ENCODE measurements at places on chromosomes 7 and 10. TPM values are rescaled to one million over a fixed set of nuclear protein-coding genes. Genes with fewer than 3 reads are reported as not detected.

NACAD gene
- polyA plus RNA-seq = 3.9 TPM

HPSE2 gene
- 3.7 TPM for polyA plus RNA-seq

DLX5 gene
- 22.1 TPM for polyA plus RNA-seq

AOAH gene
- 4.8 TPM for polyA plus RNA-seq

HACD1 gene
- polyA plus RNA-seq = 38.8 TPM

ANKRD61 gene
- 0.81 TPM for polyA plus RNA-seq

MINDY4 gene
- 5.2 TPM for polyA plus RNA-seq

PTF1A gene
- polyA plus RNA-seq = 0.28 TPM

C10orf53 gene
- polyA plus RNA-seq = not detected

POU6F2 gene
- polyA plus RNA-seq = 1.4 TPM

GRCh38 chr7:70953331-70953741 lies 178.6 kb upstream of the GALNT17 start:
- no peak for DNase-seq

DNA sequence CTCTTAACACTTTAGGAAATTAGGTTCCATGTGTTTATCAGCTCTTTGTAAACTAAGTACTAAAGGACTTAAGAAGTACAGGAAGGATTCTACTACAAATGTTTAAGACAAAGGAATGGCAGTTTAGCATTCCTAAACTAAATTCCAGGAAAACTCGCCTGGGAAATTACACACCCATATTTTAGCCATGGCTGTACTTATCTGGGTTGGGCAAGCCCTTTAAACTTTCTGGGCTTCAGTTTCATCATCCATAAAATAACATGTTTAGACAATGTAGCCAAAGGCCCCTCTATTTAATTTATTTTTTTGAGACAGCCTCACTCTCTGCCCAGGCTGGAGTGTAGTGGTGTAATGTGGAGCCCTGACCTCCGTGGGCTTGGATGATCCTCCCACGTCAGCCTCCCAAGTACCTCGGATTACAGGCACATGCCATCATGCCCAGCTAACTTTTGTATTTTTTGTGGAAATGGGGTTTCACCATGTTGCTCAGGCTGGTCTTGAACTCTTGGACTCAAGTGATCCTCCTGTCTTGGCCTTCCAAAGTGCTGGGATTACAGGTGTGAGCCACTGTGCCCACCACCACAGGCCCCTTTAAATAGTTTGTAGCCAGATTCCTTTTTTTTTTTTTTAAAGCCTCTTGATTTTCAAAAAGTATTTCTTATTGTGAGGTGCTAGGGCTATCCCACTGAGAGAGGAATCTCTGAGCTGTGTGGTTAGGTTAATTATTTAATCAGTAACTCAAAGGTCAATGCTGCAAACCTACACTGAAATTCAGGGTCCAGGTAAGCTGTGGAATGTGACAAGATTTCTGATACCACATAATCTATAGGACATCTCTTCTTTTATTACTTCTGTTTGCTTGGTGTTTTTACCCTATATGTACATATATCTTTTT lies 32.1 kb downstream of the TMEM60 start:
- DNase-seq = peak; percentile 13

DNA sequence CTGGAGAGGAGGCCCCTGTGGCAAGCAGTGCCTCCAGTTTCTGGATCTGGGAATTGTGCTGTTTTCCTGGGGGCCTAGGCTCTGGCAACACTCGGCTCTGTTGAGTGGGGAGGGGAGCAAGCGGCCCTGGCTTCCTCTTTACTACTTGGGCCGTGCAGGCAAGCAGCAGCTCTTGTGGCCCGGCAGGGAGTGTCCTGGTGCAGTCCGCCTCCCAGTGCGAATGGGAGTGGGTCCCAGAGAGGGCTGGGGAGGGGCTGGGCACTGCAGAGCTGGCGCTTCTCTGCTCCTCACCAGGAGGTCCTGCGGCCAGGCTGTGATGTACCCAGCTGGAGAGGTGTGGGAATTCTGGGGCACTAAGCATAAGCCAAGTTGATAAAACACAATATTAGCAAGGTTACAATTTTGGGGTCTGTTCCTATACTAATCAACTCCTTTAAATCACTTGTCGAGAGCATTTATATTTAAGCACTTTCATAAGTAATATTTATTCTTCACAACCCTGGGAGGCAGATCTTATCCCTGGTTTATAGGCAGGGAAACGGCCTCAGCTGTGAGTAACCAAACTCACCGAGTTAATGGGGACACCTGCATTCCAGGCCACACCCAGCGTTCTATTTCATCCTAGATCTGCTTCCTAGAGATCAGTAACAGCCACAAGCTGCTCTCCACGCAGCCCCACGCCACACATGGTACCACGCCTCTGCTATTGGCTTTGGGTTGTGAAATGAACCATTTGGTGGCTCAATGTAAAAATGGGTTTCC lies 183.4 kb upstream of the PLXNA4 start:
- DNase-seq = no peak

DNA sequence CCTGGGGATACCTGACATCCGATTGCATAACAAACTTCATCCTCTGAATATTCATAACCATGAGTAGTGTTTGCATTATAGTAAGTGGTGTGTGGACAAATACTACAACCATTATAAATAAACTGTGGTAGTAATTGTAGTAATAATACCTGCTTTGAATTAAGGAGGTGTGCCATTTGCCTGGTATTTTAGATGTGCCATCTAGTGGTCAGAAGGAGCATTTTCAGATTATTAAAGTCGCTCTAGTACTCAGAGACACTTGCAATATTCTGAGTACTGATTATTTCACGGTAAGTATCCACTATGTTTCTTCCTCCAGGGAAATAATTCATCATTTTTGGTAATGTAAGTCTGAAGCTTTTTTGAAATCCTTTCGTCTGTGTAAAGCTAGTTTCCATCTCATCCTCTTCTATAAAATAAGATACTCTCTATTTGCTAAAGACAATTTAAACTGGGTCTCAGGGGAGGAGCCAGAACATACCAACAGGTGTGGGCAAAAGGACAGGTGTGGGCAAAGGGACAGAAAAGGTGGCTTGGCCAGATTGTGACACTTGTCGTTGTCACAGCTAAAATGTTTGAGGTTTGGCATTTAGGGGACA lies 115.3 kb upstream of the WDR11 start:
- DNase-seq = peak; percentile 19

GRCh38 chr7:148524479-148525224 lies 65.9 kb upstream of the C7orf33 start:
- peak; percentile 10 for DNase-seq

DNA sequence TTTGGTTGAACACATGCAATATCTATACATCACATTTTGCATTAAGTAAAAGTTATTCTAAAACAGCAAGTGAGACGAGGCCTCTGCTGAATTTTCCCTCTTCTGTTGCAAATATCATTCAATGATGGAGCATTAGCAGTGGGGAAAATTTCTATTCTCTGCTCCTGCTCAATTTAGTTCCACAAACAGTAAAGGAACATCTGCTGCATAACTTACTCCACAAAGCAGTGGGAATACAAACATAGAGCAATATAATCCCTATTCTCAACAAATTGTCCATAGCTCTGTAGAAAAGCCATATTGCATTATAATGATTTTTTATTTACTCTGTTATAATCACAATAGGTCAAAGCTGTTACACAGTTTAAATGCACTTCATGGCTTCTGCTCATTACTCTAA lies 5.9 kb downstream of the AGR3 start:
- no peak for DNase-seq

- DNase-seq = no peak
These were observed 21.5 kb downstream of the MACROH2A2 start for GRCh38 chr10:70074165-70074564.

DNA sequence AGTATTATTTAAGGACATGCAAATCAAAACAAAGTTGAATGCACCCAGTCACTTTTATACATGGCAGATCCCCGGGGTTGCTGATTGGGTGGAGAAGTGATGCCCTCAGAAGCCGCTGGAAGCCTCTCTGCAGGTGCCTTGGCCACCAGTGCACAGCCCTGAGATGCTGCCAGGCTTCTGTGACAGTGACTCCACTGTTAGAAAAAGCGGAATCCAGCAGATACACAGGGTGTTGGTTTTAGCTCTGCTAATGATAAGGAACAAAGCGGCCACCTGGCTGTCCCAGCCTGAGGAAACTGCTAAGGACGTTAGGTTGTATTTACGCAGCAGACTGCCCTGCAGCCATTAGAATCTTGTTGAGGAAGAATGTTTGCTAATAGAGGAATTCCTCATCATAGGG lies 47.5 kb downstream of the JAKMIP3 start:
- DNase-seq = no peak

GRCh38 chr7:22173685-22174573 lies 183.0 kb downstream of the RAPGEF5 start:
- DNase-seq = no peak

GRCh38 chr7:25456467-25457171 lies 228.3 kb upstream of the NPVF start:
- DNase-seq = no peak

- no peak for DNase-seq
These were observed 584.6 kb upstream of the POM121L12 start for GRCh38 chr7:52450816-52451215.

DNA sequence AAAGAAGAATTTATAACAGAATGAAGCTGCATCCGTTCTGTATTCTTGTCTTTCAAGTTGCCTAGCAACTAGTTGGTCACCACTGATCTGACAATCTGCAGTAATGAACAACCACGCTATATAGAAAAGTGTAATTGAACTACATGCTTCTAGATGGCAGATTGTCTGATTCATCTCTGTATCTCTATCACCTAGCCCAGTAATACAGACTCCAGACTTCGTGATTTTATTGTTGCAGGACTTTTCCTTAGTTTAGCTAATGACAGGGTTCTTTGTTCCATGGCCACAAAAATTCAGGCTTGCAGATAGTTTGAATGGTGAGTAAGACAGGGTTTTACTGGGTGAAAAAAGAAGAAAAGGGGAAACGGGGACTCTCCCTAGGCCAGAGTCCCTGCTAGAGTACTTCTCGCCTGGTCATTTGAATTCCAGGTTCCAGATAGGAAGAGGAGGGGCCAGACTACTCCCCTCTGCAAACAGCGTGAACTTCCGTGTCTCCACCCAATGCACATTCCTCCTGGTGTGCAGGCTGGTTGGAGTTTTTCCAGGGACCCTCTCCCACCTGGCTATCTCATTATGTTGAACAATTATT lies 45.9 kb downstream of the COL1A2 start:
- peak; percentile 43 for DNase-seq

GRCh38 chr10:99303899-99304861 lies 25.0 kb upstream of the CNNM1 start:
- DNase-seq = peak; percentile 47

GRCh38 chr10:72308320-72308987 lies 34.7 kb downstream of the DDIT4 start:
- DNase-seq = peak; percentile 86

- peak; percentile 17 for DNase-seq
These were observed 166.3 kb upstream of the AHR start for GRCh38 chr7:17131983-17132655.

DNA sequence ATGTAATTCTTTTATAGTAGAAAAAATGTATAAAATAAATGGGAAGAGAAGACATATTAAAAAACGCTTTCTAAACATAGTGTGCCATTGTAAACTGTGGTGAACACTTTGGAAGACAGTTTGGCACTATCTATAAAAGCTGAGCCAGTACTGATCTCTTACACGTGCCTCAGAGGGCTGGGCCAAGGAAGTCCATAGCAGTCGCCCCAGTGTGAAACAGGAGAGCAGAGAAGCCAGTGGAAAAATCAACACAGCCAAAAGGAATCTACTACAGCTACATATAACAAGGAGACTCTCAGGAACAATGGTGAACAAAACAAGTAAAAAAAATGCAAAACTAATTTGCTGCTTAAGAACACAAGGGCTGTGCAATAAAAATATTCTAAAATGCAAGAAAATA lies 20.6 kb downstream of the SEPHS1 start:
- peak; percentile 39 for DNase-seq

DNA sequence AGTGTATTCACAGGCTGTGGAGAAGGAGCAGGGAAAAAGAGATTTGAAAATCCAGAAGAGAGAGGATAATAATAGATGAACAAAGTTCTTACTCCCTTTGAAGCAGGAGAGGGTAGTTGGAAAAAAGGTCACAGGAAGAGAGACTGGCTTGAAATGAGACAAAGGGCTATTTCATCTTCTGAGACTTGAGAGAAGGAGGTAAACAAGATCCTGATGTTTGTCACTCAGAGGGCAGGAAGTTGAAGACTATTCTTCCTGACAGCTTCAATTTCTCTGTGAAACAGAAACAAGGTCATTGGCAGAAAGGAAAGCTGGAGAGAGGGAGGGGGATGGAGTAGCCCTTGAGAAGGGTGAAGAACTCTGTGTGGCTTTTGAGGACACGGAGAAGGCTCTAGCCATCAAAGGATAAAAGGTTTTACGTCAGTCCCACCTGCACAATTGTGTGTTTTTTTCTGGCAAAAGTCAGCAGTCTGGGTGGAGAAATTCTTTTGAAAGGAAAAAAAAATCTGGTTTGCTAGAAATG lies 216.1 kb upstream of the STEAP4 start:
- DNase-seq = no peak

DNA sequence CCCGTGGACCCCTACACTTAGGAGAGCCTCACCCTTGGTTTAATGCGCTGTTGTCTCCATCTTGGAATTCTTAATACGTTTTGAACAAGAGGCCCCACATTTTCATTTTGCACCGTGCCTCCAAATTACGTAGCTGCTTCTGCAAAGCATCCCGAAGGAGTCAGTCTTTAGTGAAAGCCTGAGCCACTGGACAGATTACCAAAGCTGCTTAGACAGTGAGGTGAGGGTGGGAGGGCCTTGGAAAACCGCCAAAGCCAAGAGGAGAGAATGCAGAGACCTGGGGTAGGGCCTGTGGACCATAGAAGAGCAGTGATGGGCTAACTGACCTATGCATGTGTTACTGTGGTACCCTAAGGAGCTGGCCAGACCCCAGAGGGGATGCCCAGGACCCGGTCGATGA lies 4.2 kb upstream of the TCAF1 start:
- no peak for DNase-seq

- DNase-seq = no peak
These were observed 169.2 kb upstream of the CDC14C start for GRCh38 chr7:48755061-48755555.

DNA sequence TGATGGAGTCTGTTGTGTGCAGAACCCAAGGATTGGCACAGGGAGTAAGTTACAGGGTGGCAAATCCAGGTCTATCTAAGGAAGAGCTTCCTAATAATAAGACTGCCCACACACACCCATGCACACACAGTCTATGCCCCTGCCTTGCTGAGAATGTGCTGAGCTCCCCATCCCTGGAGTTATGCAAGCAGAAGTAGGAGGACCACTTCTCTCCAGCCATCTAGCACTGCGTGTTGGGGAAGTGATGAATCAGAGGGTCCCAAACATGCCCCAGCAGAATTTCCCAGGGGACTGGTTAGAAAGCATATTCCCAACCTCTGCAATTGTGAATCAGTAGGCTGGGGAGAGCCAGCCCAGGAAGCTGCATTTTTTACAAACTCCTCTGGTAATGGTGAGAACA lies 117.2 kb downstream of the CDH23 start:
- no peak for DNase-seq

DNA sequence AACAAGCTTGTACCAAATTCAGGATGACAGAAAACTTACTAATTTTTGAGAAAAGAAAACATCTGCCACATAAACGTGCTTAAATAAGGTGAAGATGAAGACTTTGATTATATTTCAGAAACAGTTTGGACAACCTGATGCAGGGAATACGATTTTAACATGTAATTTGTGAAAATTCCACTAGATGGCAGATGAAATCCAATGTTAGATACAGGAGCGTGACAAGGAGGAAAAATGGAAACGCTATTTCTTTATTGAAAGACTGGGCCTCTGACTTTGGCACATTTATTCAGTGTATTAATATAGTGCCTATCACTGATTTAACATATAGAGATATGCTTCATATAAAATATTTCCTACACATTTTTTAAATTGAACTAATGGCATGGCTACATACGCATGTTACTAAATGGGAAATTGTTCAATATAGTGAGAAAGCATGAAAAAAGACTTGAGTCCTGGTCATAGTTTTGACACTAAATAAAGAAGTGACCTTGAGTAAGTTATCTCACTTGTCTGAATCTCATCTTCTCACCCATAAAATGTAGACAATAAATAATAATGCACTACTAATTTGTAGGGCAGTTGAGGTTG lies 60.7 kb downstream of the CD36 start:
- DNase-seq = peak; percentile 71
